ENCODE measurements at places on chromosomes 12 and 14.

- no peak for DNase-seq
Observed at GRCh38 chr12:46369095-46369473, 3.5 kb downstream of the SLC38A2 start.

DNA sequence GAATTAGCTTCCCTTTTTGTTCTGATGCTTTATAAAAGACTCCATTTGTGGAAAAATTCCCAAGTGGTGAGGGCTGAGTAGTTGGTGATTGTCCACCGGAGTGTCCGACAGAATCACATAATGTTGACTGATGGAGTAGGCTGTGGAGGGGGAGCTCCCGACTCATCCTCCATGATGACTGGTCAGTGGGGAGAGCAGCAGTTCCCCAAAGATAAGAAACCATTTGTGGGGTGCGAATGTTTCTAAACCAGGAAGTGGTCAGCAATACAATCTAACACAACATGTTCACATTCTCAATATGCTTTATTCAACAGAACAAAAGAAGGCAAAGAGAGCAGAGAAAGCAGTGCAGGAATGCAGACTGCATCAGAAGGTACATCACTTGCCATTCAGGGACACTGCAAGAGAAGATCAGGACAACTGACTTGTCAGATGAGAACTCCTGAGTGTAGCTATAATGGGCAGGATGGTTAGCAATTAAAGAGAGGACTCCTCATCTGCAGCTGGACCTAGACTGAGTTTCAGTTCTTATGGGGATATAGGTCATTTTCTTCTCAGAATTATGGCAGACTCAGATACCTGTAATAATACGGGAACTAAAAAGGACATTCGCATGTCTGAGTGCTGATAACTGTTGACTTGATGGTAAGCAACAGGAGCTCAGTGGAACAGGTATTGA, 5.4 kb downstream of the KRT6B start:
- DNase-seq = no peak

DNA sequence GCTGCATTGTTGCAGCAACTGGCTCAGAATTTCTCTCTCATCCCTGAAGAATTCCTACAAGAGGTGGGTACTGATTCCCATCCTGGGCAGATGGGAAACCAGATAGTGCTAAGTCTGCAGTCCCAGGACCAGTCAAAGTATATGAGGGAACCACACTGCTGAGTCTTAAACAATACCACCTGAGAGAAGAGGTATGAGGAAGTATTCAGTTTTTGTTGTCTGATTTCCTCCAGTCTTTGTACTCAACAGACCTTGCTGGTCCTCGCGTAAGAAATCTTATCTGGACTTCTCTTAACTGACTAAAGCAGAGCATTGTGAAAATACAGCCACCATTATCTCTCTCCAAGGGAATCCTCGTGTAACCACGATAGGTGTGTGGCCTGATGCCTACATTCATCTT, 3.6 kb upstream of the EDDM3A start:
- no peak for DNase-seq

DNA sequence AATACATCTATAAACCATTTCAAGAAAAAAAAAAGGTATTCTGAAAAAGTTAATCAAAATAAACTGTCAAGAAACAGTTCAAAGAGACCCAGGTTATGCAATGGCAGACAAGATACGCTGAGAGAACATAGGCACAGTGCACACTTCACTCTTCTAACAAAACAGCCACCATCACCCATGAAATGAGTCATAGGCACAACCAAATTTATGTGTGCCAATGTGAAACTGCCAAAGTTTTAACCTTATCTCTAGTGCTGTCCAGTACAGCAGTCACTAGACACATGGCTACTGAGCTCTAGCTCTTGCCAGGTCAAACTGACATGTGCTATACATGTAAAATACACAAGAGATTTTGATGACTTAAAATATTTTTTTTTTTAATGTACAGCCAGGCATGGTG, 1.4 kb downstream of the CEP128 start:
- DNase-seq = no peak

DNA sequence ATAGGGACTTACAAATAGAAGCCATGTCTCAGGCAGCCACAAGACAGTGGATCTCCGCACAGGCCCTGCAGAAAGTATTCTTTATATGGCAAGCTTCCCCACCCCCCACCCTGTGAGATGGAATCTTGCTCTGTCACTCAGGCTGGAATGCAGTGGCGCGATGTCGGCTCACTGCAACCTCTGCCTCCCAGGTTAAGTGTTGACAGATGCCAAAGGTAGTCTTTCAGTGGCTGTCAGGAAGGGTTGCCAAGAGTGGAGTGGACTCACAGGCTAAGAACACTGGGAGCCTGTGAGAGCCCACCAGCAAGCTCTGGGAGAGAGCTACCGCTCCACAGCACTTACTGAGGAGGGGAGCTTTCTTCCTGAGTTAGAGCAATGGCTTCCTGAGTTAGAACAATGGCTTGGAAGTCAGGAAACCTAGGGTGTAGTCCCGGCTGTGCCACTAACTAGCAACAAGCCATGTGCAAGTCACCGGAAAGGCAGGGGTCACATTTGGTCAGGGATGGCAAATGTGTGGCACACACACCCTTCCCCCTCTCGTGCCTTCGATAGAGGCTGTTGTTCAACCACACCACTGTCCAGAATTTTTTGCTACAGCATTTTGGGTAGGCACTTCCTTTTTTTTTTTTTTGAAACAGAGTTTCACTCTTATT, 2.6 kb downstream of the RNASE1 start:
- DNase-seq = no peak

DNA sequence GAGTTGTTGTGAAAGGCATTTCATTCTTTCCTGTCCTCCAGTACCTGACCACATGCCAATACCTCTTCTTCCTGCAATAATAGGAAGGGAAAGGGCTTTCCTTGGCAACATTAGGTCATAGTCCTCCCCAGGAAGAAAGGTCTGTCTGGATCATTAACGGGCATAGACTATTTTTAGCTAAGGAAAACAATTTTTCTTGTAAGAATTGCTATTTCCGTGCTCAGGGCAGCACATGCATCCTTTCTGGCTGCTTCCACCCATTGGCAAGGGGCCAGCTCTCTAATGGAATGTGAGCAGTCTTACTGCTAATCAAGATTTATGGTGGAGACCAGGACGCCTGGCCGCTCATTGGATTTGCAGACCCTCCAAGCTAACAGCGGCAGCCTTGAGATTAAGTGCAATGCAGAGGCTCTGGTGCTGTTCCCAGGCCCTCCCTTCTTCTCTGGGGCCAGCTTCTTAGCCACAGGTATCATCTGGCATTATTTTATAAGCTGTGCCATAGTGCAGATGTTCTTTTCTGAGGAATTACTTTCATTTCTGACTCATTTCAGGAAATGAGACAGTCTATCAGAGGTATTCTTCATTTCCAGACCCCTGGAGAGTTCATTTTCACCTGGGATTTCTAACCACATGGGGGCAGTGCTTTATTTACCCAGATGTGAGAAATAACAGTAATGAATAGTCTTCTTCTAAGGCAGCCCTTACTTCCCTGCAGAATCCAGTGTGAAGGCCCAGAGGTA, 52.9 kb downstream of the ANO6 start:
- peak; percentile 76 for DNase-seq

- DNase-seq = no peak
Observed at GRCh38 chr12:108328420-108328819, 10.7 kb downstream of the CMKLR1 start.
